ENCODE measurements at places on chromosomes 4 and X.

GRCh38 chr4:10460313-10461047, 3.3 kb upstream of the ZNF518B start:
- no peak for DNase-seq

DNA sequence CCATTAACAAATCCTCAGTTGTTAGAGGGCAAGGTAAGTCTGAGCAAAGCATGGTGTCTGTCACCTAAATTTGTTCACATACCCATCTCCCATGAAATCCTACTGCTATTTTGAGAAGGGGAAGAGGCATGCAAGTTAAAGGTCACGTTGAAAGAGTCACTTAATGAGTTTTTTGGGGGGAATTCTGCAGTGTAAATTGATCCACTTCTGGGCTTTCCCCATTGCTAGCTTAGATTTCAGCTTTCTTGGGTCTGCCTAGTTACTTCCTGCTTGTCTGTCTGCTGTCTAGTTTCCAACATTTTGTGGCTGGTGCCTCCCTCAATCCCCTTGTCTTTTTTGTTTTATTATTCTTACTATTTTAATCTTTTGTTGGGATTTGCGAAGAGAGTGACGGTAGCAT, 32.0 kb downstream of the CEP135 start:
- DNase-seq = no peak

DNA sequence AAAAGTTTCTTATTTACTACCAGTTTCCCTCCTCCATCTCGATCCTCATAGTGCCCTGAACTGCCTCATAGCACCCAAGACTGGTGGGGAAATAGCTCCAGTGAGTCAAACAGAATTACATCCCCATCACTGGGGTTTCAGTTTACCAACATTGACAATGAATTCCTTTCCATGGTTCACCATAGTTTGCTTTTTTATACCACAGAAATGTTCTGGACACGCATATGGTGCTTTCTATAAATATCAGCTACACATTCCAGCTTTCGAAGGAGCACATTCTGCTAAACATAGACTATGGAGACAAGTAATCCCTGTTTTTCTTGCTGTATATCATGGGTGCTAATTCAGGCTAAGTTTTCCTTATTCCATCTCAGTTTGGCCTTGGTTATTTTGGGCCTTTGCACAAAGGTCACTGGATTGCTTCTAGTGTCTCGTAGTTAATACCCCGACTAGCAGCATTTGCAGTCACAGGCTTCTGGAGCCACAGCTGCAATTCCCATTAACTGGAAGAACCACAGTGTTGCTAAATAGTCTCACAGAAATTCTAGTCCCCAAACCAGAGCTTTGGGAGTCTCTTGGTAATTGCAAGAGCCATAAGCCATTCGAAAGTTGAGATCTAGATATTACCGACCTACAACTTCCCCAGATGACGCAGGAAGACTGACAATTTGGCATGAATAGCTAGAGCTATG, 53.4 kb upstream of the TRPC3 start:
- peak; percentile 93 for DNase-seq

DNA sequence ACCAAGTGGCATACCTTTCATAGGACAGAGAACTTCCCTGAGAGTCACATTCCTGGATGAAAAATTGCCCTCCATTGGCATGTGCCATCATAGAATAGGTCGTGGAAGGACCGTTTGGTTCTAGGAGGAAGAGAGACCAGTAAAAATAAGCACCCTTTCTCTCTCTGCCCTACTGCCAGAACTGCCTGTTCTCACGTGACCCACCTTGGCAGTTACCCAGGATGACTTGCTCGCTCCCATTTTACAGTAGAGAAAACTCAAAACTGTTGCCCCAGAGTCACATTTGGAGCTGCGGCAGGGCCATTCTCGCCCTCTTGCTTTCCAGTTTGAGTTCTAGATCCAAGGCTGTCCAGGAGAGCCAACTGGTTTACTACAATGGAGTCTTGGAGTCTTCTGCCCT, 1.1 kb upstream of the NLGN3 start:
- DNase-seq = peak; percentile 41

GRCh38 chr4:168908093-168908492, 102.0 kb downstream of the CBR4 start:
- DNase-seq = peak; percentile 69

DNA sequence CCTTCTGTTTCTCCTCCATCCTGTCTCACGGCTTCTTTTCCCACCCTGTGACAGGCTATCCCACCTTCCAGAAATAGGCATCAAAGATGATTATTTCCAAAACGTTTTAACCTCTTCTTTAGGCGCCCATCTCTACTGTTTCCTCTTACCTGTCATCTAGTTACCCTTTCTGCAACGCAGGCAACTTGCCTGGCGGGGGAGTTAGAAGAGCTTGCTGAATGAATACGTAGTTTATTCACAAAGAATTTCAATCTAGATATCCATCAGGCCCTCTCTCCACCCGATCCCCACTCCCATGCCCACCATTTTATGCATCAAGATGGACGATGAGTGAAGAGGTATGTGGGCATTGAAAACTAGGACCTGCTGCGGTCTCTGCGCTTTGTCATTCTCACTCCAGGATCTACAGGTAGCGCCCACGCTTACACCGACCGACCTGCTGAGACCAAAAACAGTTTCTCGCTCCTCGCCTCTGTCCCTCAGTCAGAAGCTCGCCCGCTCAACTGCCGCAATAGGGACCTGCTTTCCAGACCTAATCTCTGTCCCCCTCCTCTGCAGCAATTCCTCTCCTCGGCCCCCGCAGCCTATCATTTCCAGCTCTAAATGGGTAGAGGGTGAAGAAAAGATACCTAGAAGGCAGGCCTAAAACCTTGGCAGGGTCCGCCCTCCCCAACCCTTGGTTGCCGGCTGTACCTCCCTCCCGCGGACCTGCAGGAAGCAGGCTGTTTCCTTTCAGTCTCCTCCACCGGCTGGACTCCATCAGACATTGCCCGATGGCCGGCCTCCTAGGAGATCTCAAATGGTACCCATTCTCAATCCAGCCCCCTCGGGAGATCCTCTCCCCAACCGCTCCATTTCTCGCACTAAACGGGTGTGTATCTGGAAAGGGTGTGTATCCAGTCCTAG, 624 bp downstream of the BEX5 start:
- DNase-seq = no peak

DNA sequence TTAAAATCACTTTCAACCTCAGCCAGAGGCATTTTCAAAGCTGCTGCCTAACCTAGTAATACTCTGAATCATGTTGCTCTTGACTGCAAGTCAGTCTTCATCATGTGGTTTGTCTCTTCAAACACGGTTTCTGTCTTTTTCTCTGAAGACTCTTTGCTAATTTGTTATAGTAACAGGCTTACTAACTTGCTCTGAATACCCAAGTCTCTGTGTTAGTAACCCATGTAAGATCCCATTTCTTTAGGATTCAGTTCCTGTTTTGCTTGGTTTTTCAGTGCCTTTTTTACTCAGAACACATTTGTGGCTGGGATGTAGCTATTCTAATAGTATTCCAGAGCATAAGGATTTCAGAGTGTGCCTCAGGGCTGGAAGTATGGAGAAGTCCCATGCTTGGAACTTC, 1450.6 kb upstream of the IGFBP7 start:
- no peak for DNase-seq

- peak; percentile 99 for DNase-seq
These were observed 3.1 kb upstream of the OCIAD2 start for GRCh38 chr4:48909697-48910096.

DNA sequence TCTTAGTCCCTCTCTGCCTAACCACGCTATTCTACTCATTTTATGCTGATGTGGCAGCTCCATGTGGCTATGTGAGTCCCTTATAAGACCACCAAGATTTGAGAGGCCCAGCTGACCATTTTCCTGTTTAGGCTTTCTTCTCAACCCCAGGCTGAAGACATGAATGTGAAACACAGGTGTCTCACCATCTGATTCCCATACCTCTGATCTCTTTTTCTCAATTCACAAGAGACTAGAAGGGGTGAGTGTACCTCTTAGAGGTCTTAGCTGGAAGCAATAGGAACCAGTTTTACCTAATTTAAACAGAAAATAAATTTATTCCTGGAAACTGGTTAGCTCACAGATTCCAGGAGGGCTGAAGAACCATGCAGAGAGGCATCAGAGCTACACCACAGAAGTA, 276.5 kb upstream of the FMR1 start:
- DNase-seq = no peak

Data from IMR-90 (cell line).